Activated CD8-positive, alpha-beta T cell treated with anti-CD3 and anti-CD28 coated beads, Interleukin-2, amount 10 ng/mL, durations not matched to agents 7 days and 5 days (primary cell): ENCODE measurements at places on chromosomes 3 and 15. TPM values are rescaled to one million over a fixed set of nuclear protein-coding genes. Genes with fewer than 3 reads are reported as not detected.

GRCh38 chr3:115803661-115804060 lies 180.4 kb downstream of the GAP43 start:
- no peak for DNase-seq
- H3K27me3 ChIP-seq = peaks cover 30% of the 10 kb centered on the region
- H3K4me1 ChIP-seq = no peaks in the 10 kb centered on the region

DNA sequence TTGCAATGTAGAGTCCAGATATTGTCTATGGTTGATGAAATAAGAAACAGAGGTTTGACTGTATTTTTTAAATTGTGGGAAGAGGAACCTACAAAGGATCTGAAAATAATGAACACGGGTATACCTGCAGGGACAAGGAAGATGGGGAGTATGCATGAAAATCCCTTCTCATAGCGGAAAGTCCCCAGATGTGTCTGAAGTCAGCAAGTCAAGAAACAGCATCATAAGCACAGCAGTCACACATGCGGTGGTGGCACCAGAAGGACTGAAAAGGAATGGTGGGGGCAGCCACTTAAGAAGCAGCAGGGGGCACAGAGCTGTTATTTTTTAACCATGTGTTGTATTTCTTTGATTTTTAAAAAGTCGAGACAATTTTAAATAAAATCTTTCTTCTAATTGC lies 4.7 kb downstream of the MRPS11 start:
- no peak overlapping the region for H3K4me3 ChIP-seq
- H3K27ac ChIP-seq = no peak overlapping the region
- no peak for DNase-seq
- H3K27me3 ChIP-seq = no peaks in the 10 kb centered on the region
- peaks cover 33% of the 10 kb centered on the region for H3K36me3 ChIP-seq

DNA sequence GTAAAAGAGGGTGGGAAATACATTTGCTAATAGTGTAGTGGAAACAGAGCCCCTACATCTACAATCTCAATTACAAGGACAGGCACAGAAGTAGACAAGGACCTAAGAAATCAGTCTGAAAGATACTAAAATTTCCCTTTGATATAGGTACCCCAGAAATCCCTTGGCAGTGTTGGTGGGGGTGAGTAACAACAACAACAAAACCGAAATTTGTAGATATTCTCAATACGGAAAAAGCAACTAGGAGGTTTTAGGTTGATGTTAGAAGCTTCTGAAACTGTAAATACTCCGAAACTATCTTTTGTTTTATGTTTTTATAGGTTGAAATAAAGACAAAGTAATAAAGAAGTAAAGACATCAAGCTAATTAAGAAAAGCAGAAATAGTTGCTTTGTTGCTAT lies 323.1 kb upstream of the CBLB start:
- no peak overlapping the region for H3K27ac ChIP-seq
- H3K36me3 ChIP-seq = peaks cover 47% of the 10 kb centered on the region
- no peaks in the 10 kb centered on the region for H3K27me3 ChIP-seq
- DNase-seq = no peak
- peaks cover 16% of the 10 kb centered on the region for H3K4me1 ChIP-seq
- H3K4me3 ChIP-seq = no peak overlapping the region

LTK gene
- total RNA-seq = 0.21 TPM

- no peak overlapping the region for H3K27ac ChIP-seq
- no peaks in the 10 kb centered on the region for H3K4me1 ChIP-seq
- H3K4me3 ChIP-seq = no peak overlapping the region
Measured at GRCh38 chr15:33730815-33731214, 237.5 kb upstream of the CHRM5 start.

SLC12A1 gene
- not detected for total RNA-seq

DNA sequence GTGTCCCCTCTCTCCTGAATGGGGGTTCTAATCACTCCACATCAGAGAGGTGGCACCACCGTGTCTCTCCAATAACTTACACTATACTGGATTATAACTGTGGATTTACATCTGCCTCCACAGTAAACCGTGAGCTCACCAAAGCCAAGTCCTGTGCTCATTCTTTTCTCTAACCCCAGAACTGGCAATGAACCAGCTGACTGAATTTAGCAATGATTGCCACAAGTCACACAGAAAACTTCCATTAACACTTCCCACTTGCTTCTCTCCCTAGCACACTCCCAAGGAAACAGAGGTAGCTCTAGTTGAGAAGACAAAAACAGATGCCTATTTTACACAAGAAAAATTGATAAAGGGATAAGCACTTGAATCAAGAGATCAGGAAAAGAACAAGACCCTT lies 361.3 kb downstream of the ULK4 start:
- H3K4me3 ChIP-seq = no peak overlapping the region
- peaks cover 2% of the 10 kb centered on the region for H3K4me1 ChIP-seq
- H3K36me3 ChIP-seq = no peaks in the 10 kb centered on the region
- DNase-seq = no peak

ZNF80 gene
- total RNA-seq = 0.89 TPM

DNA sequence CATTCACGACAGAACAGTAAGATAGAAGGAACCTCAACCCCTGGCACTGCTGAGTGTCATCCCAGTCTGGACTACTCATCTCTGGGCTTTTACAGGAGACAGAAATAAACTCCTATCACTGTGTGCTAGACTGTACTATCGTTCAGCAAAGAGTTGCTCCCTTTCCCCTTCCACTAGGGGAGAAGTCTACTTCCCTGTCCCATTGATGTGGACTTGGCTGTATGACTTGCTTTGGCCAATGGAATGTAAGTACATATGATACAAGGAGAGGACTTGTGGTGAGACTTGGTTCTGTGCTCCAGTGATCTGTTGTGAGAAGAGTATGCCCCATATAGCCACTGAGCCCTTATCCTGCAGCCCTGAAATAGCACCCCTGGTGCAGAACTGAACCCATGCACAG lies 5.3 kb upstream of the KIF7 start:
- peaks cover 9% of the 10 kb centered on the region for H3K4me1 ChIP-seq
- no peaks in the 10 kb centered on the region for H3K36me3 ChIP-seq
- DNase-seq = no peak
- no peak overlapping the region for H3K4me3 ChIP-seq

DNA sequence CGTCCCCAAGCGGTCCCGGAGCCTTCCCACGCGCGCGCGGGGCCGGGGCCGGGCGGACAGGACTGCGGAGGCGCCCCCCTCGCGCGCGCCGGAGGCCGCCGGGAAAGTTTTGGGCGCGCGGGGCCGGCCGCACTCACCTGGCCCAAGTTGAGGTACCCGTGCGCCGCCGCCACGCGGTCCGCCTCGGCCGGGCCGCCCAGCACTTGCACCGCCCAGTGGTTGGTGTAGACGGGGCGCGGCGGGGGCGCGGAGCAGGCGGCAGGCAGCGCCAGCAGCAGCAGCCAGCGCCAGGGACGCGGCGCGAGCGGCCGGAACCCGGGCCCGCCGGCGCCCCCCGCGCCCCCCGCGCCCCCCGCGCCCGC lies 289 bp downstream of the PCSK6 start:
- H3K4me1 ChIP-seq = peaks cover 3% of the 10 kb centered on the region
- DNase-seq = no peak
- no peak overlapping the region for H3K4me3 ChIP-seq
- no peak overlapping the region for H3K27ac ChIP-seq
- H3K27me3 ChIP-seq = peaks cover 55% of the 10 kb centered on the region

KLHL40 gene
- total RNA-seq = not detected

CHST2 gene
- 2.3 TPM for total RNA-seq

DNA sequence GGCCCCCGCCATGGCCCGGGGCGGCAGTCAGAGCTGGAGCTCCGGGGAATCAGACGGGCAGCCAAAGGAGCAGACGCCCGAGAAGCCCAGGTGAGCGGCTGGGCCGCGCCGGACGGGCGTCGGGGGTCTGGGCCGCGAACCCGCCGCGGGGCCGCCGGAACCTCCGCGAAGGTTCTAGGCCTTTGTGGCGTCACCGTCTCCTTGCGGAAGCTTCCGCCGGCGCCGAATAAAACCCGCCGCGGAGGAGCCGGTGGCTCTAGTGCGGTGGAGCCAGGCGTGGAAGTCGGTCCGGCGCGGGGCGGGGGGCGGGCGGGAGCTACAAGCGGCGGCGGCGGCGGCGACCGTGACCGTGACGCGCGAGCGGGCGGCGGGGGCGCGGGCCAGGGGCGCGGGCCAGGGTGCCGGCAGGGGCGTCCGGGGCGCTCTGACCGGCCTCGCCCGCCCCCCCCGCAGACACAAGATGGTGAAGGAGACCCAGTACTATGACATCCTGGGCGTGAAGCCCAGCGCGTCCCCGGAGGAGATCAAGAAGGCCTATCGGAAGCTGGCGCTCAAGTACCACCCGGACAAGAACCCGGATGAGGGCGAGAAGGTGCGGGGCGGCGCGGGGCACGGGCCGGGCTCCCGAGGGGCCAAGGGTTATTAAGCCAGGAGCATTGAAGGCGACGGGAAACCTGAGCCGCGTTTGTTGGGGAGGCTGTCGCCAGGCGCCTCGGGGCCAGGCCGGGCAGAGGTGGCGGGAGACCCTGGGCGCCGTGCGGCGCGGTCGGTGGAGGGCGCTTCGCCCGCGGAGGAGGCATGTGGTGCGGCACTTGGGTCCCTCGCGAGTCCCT lies at the start of gene DNAJA4:
Gene DNAJA4 (plus strand): TSS at position 259 of the 833 bp plus-strand sequence. CDS start 202 bp downstream, at position 461.
- H3K27me3 ChIP-seq = peaks cover 2% of the 10 kb centered on the region
- peak within 1 kb of the TSS; percentile 73 for H3K4me3 ChIP-seq
- DNase-seq = peak; percentile 73
- H3K27ac ChIP-seq = peak within 1 kb of the TSS; percentile 82
- peaks cover 8% of the 10 kb centered on the region for H3K36me3 ChIP-seq
